ENCODE measurements at places on chromosomes 12 and 14.

DNA sequence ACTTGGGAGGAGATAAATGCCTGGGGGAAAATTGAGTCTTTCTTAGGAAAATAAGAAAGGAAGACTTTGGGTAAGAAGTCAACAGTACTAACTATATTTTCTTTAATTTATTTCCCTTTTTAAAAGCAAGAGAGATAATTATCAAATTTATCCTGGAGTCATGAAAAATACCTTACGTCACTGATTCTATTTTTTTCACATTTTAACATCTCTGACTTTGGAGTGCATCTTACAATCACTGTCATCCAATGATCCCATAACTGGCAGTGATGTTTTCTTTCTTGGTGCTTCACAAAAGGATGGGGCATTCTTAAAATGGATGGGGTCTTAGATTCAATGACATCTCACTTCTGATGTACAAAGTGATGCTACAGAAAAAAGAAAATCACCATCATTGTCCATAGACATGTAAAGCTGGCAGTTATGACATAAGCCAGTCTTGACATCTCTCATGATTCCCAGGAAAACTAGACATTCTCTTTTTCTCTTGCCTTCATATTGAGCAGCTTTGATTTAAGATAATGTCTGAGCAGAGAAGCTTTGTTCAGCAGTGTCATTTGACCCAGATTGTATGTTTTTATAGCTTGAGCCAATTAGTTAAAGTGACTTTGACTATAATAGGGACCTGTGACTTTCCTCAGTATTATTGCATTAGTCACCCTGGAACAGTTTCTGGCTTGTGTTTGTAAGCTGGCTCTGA is 236.2 kb downstream of the EGLN3 start:
- DNase-seq, result no peak

GRCh38 chr14:21711360-21711961 is 37.8 kb upstream of the OR4E1 start:
- DNase-seq, result no peak

GRCh38 chr12:51951199-51951842 is at the start of gene ACVR1B:
Gene ACVR1B (plus strand): TSS chr12:51951699. CDS start chr12:51951744, 45 bp downstream.
- peak; percentile 92 for DNase-seq

DNA sequence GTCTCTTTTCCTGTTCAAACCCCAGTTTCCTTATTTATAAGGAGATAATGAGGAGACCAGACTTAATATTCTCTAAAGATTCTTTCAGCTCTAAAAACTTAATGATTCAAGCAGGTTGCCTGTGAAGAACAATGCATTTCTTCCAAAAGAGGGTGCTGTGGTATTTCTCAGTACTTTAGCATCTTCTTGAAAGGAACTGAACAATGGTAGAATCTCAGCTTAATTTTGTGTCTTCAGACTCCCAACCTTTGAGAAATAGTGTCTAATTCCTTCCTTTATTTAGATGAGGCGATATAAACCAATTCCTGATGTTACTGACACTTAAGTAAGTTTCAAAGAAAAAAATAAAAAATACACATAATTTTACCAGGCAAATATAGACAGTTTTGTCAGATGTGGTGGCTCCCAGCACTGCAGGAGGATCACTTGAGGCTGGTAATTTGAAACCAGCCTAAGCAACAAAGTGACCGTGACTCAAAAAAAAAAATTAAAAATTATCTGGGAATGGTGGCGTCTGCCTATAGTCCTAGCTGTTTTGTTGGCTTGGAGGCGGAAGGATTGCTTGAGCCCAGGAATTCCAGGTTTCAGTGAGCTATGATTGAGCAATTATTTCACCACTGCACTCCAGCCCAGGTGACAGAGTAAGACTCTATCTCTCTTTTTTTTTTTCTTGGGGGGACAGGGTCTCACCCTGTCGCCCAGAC is 76.9 kb upstream of the PSMA6 start:
- DNase-seq, result no peak

DNA sequence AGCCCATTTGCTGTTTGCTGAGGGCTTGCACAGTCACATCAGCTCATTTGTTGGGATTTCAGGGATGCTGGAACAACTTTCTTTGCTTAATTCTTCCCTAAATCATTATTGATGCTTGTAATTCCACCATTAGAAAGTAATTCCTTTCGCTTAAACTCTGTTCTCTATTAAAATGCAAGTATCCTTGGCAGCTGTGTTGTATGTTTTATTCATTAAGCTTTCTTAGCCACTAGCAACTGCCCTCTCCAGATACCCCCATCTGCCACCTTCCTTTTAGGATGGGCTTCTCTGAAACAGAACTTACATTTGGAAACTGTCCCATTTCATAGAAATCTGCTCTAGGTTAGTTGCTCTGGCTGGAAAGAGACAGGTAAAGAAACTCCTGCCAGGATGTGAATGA is 43.7 kb downstream of the ADCK1 start:
- no peak for DNase-seq

DNA sequence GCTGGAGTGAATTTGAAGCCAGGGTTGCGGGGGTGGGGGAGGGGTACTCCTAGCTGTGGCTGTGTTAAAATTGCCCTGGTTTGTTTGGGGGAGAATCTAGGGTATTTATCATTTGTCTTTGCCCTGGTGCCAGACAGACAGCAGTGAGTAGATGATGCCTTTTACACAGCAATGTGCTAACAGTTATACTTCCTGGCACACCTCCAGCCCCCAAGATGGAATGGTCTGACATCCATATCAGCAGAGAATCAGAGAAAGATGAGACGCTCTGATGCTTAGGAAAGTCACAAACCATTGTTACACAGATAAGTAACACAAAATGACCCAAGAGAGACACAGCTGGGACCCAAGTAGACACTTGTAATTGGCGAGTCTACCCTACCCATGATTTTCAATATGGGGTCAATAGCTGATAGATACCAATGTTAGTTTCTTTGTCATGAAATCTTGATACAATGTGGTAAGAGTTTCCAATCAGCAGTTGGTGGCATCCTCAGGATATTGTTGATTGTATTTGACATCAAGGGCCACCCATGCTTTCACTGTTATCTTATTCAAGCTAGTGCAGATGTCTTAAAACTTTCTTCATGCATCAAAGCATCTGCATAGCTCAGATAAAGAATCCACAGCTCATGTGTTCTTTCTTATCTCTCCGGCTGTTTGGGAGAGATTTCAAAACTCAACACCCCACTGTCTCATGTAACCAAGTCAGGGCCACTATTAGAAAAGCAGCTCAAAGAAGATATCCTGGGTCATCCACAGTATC is 2.6 kb upstream of the PRKAB1 start:
- DNase-seq, result no peak

Data from WERI-Rb-1 (cell line).